ENCODE measurements at places on chromosomes 4 and X. TPM values are rescaled to one million over a fixed set of nuclear protein-coding genes. Genes with fewer than 3 reads are reported as not detected.

- H3K36me3 ChIP-seq: no peaks in the 10 kb centered on the region
- DNase-seq: no peak
- H3K4me1 ChIP-seq: no peaks in the 10 kb centered on the region
- H3K4me3 ChIP-seq: no peak overlapping the region
- H3K27ac ChIP-seq: no peak overlapping the region
Measured at GRCh38 chr4:80948995-80949394, 81.5 kb upstream of the BMP3 start.

GRCh38 chr4:158778156-158778711, 9.4 kb downstream of the FNIP2 start:
- H3K36me3 ChIP-seq: no peaks in the 10 kb centered on the region
- no peak for DNase-seq
- H3K27me3 ChIP-seq: no peaks in the 10 kb centered on the region
- H3K4me1 ChIP-seq: peaks cover 40% of the 10 kb centered on the region
- peak overlapping the region; percentile 45 for H3K27ac ChIP-seq

DNA sequence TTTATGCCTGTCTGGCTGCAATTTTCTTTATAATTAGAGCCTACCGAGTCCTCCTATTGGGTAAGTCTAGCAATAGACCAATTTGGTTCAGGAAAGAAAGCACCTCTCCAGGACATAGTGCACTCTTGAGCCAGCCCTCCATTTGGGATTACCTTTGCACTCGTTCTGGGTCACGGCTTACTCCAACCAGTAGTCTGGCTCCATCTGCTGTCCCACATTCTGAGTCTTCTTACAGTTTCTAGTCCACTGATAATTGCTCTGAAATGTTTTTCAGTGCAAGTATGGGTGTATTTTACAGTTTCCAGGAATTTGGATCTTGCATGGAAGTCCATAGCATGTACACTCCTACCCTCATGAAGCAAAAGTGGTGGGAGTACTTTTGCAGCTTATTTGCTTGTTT, 34.8 kb upstream of the USP51 start:
- no peak overlapping the region for H3K4me3 ChIP-seq
- no peaks in the 10 kb centered on the region for H3K36me3 ChIP-seq
- no peaks in the 10 kb centered on the region for H3K27me3 ChIP-seq
- no peaks in the 10 kb centered on the region for H3K4me1 ChIP-seq
- no peak overlapping the region for H3K27ac ChIP-seq

DNA sequence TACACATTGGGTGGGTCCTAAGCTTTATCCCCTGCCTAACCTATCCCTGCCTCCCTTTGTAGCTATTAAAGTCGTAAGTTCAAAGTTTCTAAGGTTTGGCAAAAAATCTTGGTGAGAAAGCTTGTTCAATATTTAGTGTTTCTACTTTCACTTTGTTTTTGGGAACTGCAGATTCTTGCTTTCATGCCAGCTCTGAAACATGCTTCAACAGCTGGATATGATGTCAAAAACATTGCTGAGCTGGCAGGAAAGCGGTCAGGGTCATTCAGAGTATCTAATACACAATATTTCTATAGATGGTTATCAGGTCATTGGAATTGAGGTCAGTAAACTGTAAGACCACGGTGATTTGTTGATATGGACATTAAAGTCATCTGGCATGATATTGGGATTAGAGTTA, 19.7 kb downstream of the CENPI start:
- H3K27me3 ChIP-seq: no peaks in the 10 kb centered on the region
- peaks cover 9% of the 10 kb centered on the region for H3K36me3 ChIP-seq
- no peak overlapping the region for H3K4me3 ChIP-seq
- DNase-seq: no peak
- no peaks in the 10 kb centered on the region for H3K4me1 ChIP-seq

GRCh38 chrX:139724626-139725025, 16.7 kb upstream of the MCF2 start:
- H3K4me1 ChIP-seq: peaks cover 7% of the 10 kb centered on the region
- DNase-seq: no peak
- H3K36me3 ChIP-seq: peaks cover 3% of the 10 kb centered on the region
- no peaks in the 10 kb centered on the region for H3K27me3 ChIP-seq

The STBD1 gene
- total RNA-seq: 0.18 TPM

The RENBP gene
- 15.8 TPM for total RNA-seq
